ENCODE measurements at places on chromosomes 11 and 22.

DNA sequence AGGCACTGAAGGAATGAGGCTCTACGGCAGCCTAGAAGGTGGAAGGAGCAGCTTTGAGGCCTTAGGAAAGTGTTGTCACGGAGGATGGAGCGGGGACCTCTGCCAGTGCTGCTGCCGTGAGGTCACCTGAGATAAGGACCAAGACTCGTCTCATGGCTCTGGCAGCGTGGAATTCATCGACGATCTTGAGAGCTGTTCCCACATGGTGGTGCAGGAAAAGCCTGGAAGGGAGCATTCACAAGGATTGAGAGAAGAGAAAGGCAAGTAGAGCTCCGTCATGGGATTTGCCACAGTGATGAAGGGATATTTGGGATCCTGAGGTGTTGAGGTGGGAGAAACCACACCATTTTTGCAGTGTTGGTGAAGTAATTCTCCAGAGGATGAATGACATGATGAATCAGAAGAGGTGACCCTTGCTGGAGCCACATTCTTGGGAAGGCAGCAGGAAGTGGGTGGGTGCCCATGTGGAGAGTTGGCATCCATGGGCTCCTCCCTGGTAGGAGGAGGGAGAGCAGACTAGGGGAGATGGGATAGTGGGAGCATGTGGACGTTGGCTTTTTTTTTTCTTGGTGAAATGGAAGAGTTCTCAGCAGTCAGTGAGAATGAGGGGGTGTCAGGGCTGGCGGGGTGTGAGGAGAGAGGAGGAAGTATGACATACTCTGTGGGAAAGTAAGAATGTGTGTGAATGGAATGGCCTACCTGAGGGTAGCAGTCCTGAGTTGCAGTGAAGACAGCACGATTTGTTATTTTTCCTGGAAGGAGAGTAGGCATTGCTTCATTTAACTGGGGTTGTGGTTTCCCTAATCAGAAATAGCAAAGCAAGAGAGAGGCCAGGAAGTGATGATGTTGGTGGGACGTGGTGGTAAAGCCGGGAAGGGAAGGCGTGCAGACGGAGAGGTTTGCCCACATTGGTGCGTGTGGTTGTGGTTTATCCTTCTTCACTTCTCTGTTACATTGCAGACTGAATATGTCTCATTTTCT lies 11.1 kb downstream of the PPP6R3 start:
- DNase-seq = no peak

DNA sequence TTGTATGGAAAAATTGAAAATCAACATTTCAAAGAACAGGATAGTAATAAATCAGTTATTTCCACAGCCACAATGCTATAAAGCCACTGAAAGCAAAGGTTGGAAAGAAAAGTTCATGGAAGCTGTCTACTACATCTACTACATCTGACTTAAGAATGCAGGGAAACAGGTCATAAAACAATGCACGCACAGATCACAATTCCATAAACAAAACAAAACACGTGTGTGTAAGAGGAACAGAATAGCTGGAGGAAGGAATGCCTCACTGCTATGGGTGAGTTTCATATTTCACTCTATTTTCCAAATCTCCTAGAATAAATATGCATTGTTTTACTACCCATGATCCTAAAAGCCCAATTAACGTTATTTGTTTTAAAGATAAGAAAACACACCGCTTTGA lies 66.3 kb downstream of the NCAPD3 start:
- no peak for DNase-seq

DNA sequence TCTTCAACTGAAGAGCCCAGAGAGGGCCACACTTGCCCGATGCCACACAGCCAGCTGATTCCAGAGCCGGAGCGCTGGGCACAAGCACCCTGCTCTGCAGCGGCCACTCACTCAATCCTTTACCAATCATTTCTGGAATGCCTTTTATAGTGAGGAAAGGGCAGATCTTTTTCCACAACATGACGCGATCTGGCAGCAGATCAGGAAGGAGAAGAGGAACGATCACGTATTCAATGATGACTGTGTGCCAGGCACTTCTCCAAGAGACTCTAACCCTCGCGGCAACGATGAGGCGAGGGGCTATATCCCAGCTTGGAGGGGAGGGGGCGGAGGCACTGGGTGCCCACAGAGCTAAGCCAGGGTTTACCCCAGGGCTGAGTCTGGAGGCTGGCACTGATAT lies 56.3 kb upstream of the TCF20 start:
- DNase-seq = no peak

DNA sequence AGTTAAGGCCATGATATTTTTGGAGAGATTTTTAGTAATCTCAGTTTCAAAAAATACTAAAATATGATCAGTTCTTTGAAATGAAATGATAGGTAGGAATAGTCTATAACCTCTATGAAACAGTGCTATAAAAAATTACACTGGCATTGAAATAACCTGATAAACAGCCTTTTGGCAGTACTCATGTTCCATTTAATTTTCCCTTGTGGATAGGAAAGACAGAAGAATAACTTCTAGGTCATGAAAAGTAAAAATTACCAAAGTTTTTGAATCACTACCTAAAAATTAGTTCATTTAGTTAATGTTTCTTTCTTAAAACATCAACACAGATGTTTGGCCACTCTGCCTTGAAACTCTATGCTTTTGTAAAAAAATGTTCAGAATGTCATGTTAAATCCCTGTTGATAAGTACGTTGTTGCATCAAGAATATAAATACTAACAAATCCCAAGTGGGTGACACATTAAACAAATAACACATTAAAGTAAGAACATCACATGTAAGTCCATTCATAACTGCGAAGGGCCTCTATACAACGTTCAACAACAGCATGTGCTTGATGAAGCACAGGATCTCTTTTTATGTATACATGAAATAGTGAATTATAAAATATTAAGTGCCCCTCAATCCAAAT lies 290.2 kb downstream of the SWAP70 start:
- DNase-seq = no peak

GRCh38 chr11:118901494-118902335 lies 18.0 kb downstream of the CXCR5 start:
- DNase-seq = no peak

- DNase-seq = no peak
Observed at GRCh38 chr11:93034031-93034722, 64.7 kb downstream of the MTNR1B start.

DNA sequence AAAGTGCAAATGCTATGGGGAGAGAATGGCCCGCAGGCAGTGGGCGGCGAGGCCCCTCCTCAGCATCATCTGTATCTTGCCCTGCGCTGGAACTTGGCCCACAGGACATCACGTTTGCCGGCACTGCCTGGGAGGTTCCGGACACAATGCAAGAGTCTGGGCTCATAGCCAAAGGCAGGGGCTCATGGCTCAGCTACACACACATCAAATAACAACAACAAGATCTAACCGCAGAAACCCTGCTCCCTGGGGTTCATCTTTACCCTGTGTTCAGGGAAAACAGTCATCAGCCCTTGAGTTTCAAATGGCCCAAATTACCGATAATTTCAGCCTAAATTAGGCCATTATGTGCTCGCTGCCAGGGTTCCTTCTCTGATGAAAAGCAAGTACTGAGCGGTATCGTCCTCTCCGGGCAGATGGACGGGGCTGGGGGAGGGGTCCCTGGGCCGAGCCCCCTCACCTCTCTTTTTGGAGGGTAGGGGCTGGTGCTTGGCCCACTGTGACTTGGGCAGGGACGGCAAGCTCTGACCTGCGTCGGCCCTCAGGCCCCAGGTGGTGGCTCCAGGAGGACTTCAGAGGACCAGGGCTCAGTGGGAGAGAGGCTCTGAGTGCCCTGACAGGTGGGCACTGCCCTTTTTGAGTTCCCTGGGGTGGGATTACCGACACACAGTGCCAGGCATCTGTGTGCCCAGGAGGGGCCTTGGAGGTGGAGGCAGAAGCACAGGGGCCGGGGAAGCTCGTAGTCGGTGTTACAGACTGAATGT lies 25.0 kb upstream of the GAL start:
- peak; percentile 90 for DNase-seq

DNA sequence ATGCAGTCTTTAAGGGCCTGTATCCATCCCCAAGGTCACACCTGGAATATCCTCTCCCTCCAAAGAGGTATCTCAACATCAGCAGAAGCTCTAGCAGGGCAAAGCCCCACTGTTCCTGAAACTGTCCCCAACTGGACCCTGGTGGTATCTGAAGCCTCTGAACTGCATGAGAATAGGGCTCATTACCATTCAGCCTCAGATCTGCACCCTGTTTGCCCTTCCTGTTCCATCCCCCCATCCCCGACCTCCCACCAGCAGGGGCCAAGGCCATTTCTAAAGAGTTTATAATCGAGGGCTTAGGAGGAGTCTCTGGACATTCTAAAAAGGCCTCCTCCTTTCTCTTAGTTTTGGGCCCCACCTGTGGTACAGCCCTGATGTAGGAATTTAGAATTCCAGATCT lies 74.0 kb upstream of the THY1 start:
- DNase-seq = no peak

- DNase-seq = no peak
Observed at GRCh38 chr11:128098781-128099180, 488.6 kb downstream of the ETS1 start.

- no peak for DNase-seq
Observed at GRCh38 chr22:47954107-47954506, 1191.7 kb downstream of the TBC1D22A start.

DNA sequence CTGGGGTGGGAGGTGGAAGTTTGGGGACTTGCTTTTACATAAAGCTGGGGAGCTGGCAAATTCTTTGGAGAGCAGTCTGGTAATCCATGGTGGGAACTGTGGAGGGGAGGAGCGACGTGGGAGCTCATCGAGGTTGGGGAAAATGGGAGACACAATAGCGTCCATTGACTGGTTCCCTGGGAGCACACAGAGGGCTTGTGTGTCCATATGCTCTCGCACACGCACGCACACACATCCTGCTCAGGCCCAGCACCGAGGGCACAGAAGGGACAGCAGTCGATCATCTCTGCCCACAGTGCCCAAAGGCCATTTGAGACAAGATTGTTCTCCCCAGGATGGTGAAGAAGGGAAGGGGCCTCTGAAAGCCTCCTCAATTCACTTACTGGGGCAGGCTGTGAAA lies 53.7 kb downstream of the FBXO7 start:
- DNase-seq = no peak

GRCh38 chr11:96530473-96530872 lies 140.7 kb downstream of the JRKL start:
- no peak for DNase-seq

DNA sequence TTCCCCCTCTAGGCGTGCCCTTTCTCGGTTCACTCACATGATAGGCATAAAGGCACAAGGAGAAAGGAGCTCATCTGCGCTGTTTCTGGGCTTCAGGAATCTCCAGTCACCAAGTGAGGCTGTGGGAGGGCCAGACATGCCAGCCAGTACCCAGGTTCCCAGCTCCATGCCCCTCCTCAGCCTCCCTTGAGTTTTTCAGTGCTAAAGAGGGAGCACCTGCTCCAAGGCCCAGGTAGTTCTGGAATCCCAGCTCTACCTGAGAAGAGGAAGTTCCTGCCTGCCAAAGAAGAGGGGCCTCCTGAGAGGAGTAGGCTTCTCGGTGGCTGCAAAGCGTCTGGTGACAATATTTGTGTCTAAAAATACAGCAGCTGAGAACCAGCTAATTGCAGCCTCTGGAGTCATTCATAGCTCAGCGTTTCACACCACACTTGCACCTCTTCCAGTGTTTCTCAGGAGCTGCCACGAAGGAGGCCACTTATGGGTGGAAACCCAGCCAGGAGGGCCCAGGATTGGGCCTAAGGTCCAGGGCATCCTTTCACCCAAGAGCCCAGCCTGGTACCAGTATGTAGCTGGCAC lies 197.4 kb downstream of the TRIM29 start:
- no peak for DNase-seq

DNA sequence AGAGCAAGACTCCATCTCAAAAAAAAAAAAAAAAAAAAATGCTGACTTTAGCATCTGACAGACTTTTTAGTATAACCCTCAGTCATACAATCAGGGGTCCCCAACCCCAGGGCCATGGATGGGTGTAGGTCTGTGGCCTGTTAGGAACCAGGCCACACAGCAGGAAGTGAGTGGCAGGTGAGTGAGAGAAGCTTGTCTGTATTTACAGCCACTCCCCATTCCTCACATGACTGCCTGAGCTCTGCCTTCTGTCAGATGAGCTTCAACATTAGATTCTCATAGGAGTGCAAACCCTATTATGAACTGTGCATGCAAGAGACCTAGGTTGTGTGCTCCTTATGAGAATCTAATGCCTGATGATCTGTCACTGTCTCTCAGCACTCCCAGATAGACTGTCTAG lies 3.3 kb downstream of the FAM227A start:
- no peak for DNase-seq

Measured in AG04450 (cell line).